Lower leg skin (tissue), 4 donors: ENCODE measurements at places on chromosomes 2 and 18.

DNA sequence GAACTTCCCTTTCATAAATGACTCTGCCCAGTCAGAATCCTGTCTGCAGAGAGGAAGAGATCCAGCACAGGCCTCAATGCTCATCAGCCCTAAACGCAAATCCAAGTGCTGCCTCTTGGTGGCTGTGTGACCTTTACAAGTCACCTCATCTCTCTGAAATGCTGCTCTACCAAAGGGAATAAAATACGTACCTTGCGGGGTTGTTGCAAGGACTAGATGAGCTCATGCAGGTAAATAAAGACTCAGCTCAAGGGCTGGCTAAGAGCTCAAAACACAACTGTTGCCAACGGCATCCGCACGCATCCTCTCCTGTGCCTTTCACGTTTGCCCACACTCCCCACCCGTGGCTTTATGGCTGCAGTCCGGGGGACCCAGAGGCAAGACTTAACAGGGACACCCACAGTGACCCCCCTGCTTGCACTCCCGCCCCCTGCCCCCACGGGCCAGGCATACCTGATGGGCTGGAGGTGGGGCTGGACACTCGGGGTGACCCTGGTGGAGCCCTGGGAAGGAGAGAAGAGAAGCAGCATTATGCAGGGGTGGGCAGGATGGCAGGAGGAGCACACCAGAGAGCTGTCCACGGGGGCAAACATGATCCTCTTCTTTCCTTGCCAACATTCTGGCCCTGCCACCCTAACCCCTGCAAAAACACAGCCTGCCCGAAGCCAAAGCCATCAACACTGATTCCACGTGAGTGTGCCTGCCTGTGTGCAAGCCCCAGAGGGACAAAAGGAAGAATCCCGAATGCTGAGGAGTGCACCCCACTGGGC is 102.6 kb downstream of the TNS1 start:
- no peak for DNase-seq

GRCh38 chr2:120634533-120634932 is 101.1 kb upstream of the GLI2 start:
- no peak for DNase-seq

GRCh38 chr2:30821960-30822359 is 14.7 kb upstream of the CAPN13 start:
- no peak for DNase-seq

DNA sequence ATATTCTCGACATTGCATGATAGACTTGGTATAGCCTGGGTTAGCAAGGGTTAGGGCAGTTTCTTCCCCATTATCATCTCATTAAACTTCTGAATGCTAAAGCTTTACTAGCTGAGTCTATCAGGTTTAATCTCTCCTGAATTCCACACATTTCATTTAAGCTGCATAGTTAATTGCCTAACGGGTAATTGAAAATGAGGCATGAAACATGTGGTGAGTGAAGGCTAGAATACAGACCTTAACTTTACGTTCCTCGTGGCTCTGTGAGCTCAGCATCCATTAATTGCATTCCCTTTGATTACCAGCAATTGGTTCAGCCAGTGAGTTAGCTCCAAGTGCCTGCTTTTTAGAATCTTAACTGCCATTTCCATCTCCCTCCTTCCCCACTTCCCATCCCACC is 126.5 kb upstream of the MEX3C start:
- DNase-seq, result no peak

DNA sequence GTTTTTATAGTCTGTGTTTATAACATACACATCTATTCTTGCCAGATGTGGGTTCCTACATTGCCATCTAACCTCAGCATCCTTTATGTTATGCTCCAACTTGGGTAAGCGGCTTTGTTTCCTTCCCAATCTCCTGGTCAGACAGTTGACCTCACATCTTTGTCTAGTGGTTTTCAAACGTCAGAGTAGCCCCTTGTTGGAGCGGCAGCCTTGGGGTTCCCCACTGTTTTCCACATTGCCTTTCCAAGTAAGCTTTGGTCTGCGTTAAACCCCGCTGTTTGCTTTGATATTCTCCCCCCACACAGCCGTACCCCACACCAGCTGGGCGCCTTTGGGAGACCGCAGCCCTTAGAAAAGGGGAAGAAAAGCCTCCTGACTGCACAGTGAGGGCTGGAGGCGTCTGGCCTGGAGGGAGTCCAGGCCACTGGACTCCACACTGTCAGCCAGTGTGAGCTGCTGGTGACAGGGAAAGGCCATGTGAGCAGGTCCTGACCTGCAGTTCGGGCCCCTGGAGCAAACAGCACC is 83.3 kb downstream of the MALT1 start:
- DNase-seq, result no peak

DNA sequence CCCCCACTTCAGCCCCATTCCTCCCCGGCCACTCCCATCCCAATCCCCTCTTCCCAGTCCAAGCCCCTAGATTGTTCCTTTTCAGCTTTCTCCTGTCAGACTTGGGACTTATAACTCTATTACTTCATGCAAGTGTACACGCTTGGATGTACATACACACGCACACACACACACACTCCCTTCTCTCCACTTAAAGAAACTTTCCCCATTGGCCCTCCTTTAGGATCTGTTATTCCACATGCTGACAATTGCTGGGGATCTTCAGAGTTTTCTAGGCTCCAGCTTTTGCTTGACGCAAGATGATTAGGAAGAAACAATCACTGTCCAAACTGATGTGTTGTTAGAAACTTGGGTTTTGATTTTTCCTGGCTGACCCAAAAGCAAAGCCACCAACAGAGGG is 75.4 kb downstream of the CDK15 start:
- DNase-seq, result no peak

DNA sequence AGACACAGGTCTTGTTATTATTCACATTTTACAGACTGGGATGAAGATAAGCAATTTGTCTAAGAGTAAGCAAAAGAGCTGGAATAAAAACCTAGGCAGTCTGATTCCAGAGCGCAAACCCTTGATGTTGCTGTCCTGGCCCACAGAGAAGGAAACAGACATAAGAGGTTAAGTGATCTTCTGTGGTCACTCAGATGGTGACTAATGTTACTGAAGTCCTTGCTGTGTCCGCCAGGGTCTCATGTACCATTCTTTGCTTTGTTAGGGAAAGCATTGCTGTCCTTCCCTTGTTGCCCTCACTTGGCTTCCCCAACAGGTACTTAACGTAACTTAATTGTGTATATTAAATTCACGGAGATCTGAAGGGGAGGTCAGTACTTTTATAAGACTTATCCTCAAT is 14.9 kb upstream of the FAP start:
- no peak for DNase-seq

GRCh38 chr2:135230150-135230549 is 178.1 kb downstream of the RAB3GAP1 start:
- no peak for DNase-seq

GRCh38 chr18:58097121-58097906 is 53.3 kb downstream of the NEDD4L start:
- no peak for DNase-seq

- DNase-seq, result no peak
Observed at GRCh38 chr18:8029061-8029460, 461.9 kb downstream of the PTPRM start.

- peak; percentile 36 for DNase-seq
Observed at GRCh38 chr2:234559609-234560008, 62.7 kb upstream of the ARL4C start.

DNA sequence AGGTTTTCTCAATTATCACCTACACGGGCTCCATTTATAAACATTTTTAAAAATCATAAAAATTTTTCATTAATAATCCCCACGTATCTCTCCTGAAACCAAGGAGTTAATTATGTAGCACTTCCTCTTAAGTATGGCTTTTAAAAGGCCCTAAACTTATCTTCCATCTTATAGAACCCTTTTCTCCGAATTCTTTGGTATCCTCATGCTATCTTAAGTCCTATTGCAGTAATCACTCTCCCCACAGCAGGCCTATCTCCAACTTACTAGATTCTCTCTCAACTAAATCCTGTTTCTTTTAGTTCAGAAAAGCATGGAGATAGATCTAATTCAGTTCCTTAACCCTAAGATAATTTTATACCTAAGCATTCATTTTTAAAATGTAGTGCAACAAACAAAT is 26.2 kb downstream of the RPRD1A start:
- no peak for DNase-seq

GRCh38 chr2:6966446-6966940 is 49.3 kb downstream of the RNF144A start:
- DNase-seq, result no peak

- no peak for DNase-seq
Observed at GRCh38 chr18:10775026-10775425, 249.2 kb downstream of the NAPG start.

GRCh38 chr18:55422456-55423180 is 165.4 kb downstream of the TCF4 start:
- DNase-seq, result peak; percentile 51

- no peak for DNase-seq
Observed at GRCh38 chr18:34598120-34598635, 111.9 kb upstream of the DTNA start.

DNA sequence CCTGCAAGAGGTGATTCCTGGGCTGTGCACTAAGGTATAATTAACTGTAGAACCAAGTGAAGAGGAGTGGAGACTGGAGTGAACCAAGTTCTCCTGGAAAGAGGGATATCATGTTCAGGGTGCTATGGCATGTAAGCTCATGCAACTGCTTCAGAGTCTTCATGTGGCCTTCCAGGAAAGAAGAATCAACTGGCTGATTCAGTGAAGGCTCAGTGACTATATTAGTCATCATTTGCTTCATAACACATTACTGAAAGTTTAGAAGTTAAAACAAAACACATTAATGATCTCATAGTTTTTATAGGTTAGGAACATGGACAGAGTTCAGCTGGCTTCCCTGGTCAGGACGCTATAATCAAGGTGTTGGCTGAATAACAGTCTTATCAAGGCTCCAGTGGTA is 1200.8 kb upstream of the GYPC start:
- no peak for DNase-seq

- no peak for DNase-seq
Observed at GRCh38 chr2:235917506-235917905, 250.7 kb downstream of the GBX2 start.

GRCh38 chr18:69916412-69916811 is 31.3 kb downstream of the CD226 start:
- no peak for DNase-seq

- no peak for DNase-seq
Observed at GRCh38 chr2:40346535-40347354, 105.1 kb downstream of the SLC8A1 start.

- no peak for DNase-seq
Observed at GRCh38 chr2:74695663-74696062, 41.6 kb downstream of the SEMA4F start.

DNA sequence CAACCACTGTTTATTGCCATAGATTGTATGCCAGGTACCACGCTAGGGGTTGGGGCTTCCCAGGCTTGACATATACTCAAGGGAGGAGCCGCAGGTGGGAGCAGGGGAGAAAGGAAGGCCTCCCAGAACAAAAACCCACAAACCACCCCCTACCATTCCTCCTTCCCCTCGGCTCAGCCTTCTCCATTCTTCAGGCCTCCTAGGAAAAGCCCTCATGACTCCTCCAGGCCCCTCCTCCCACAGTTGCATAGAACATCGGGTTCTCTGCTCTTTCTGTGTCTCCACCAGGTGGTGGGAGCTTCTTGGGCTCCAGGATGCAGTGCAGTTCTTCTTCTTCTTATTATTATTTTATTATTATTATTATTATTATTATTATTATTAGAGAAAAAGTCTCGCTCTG is 80.3 kb downstream of the ZFP36L2 start:
- no peak for DNase-seq

GRCh38 chr18:36284671-36285295 is 12.7 kb upstream of the FHOD3 start:
- DNase-seq, result peak; percentile 60

GRCh38 chr2:182558564-182558963 is 131.7 kb upstream of the PDE1A start:
- DNase-seq, result no peak

DNA sequence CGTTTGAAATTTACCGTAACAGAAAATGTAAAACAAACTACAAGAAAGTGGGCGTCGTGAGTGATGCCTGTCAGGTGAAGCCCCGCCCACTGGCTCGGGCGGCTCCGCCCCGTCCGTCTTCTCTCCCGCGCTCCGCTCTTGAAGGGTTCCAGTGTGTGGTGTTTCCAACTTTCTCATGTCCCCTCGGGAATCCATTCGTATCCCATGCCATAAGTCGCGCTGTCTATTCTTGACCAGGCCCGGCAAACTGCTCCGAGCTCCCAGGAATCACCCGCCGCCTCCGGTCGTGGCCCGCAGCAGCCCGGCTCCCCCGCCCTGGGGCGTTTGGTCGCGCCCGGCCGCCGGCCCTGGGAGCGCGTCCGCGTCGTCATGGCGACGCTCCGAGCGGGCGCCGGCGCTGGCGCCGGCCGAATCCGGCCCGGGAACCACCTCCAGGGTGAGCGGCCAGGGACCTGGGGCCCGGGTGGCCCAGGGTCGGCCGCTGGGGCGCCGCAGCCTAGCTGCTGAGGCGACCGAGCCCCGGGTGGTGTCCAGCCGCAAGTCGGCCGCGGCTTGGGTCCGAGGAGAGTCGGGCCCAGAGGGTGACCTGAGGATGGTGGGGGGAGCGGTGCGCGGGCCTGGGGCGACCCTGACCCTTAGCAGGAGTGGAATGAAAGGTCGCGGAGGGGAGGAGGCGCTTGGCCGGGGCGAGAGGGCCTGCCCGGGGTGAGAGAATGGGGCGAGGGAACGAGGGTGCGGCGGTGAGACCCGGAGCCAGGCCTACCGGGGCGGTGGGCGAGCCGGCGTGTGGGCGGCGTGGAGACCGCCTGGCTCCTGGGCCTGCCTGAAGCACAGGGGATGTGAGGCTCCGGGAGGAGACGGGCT is at the start of gene CFAP221:
Gene CFAP221 (plus strand): TSS at position 375 of the 864 bp plus-strand sequence. CDS start 1,683 bp downstream, outside the sequence.
- DNase-seq, result no peak

- DNase-seq, result no peak
Observed at GRCh38 chr2:221997100-221997499, 301.7 kb downstream of the PAX3 start.

GRCh38 chr2:27655155-27655951 is 8.1 kb downstream of the SUPT7L start:
- DNase-seq, result no peak

GRCh38 chr2:22247466-22247865 is 1123.7 kb downstream of the TDRD15 start:
- DNase-seq, result no peak

GRCh38 chr2:108287169-108287568 is 1.5 kb upstream of the SULT1C2 start:
- no peak for DNase-seq

GRCh38 chr2:125272651-125273050 is 1247.6 kb downstream of the CNTNAP5 start:
- DNase-seq, result no peak

- DNase-seq, result peak; percentile 96
Observed at GRCh38 chr2:120253021-120253882, 600 bp downstream of the RALB start.

GRCh38 chr2:227482638-227483340 is 10.8 kb downstream of the AGFG1 start:
- DNase-seq, result no peak
